RPMI7951 (cell line): ENCODE measurements at places on chromosomes 3 and 15.

DNA sequence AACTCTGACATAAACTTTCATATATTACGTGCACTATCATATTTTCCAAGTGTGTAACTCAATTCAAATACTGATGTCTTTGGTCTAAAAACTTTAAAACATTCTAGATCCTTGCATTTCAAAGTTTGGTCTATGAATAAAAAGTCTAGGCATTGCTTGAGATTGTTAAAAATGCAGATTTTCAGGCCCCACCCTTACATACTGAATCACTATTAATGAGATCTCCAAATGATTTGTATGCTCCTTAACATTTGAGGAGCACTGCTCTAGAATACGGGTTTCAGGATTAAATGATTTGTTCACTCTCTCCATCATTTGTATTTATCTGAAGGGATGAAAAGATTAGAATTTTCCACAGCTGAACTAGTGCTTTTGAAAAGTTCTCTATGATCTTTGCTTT lies 202.9 kb downstream of the KBTBD8 start:
- no peak for DNase-seq

- no peak for DNase-seq
Measured at GRCh38 chr3:64830681-64831080, 142.9 kb upstream of the ADAMTS9 start.

DNA sequence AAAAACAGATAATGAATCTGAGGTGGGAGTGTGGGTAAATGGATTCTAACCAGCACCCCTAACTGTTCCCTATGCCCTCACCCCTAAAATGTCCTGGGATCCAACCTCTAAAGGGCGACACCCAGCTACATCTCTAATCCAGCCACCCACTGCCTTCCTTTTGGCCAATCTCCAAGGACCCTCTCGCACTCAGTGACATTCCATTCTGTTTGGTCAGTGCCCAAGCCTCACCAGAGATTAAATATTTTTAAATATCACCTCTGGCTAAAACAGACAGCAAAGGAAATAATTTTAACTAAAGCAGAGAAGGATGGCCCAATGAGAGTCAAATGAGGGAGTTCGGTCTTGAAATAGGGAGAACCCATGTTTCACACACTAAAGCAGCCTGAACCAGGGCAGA lies 19.9 kb upstream of the SCN10A start:
- DNase-seq = peak; percentile 60

DNA sequence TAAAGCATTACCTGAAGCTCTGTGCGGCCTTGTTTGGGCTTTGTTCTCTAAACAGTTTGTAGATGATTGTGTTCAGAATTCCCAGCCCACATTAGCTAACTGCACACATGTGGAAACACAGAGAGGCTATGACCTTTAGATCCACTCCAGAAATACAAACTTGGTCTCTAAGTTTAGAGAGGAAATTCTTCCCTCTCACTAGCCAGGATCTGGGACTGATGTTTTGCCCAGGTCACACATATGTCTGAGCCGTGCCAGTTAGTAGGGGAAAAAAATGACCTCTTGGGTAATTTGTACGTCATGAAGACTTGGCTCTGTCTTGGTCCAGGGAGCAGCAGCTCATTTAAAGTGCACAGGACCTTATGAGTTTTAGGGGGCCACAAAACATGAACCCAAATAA lies 223.1 kb downstream of the RBMS3 start:
- DNase-seq = no peak

- no peak for DNase-seq
Measured at GRCh38 chr3:50972029-50972428, 297.3 kb downstream of the DOCK3 start.

GRCh38 chr15:42832576-42832975 lies 88.0 kb downstream of the TTBK2 start:
- DNase-seq = peak; percentile 39

- DNase-seq = no peak
Measured at GRCh38 chr3:162740941-162741596, 1244.5 kb downstream of the OTOL1 start.

- no peak for DNase-seq
Measured at GRCh38 chr3:112013784-112014143, 15.0 kb downstream of the TAGLN3 start.

GRCh38 chr3:195542316-195542697 lies 818 bp downstream of the PPP1R2 start:
- no peak for DNase-seq

GRCh38 chr15:70636540-70637165 lies 126.7 kb downstream of the UACA start:
- peak; percentile 40 for DNase-seq

- no peak for DNase-seq
Measured at GRCh38 chr15:89963301-89964231, 37.6 kb upstream of the ZNF710 start.

DNA sequence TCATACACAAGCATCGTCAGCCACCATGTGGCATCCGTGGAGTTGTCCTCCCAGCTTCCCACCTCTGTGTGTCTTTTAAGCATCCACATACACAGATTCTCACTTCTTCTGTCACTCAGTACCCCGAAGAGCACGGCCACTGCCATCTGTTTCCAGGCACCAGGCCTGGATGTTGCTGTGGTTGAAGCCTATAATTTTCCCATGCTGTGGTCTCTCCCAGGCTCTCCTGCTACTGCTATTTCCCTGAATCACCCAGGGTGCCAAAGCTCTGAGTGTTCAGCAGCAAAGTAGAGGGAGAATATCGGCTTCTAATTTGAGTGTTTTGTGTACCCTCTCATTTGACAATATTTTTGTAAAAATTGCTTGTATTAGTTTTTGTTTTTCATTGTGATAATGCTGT lies 265.7 kb downstream of the DIPK2A start:
- DNase-seq = no peak

DNA sequence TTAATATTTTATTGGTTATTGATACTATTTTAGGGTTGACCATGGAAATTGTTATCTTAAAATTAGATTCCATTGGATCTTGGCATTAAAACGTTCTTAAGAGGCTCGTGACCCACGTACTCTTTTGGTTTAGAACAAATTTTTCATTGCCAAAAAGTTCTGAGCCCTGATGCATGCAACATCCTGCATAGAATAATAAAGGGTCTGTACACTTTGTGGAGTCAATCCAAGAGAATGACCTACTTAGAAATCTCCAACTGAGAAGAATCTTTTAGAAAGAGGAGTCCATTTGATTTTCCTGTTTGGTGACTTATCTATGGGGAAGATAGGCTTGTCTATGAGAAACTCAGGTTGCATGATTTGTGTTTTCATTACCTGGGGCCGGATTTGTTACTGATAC lies 404.2 kb upstream of the RGMA start:
- DNase-seq = no peak

GRCh38 chr3:177424521-177424920 lies 227.2 kb upstream of the TBL1XR1 start:
- no peak for DNase-seq

DNA sequence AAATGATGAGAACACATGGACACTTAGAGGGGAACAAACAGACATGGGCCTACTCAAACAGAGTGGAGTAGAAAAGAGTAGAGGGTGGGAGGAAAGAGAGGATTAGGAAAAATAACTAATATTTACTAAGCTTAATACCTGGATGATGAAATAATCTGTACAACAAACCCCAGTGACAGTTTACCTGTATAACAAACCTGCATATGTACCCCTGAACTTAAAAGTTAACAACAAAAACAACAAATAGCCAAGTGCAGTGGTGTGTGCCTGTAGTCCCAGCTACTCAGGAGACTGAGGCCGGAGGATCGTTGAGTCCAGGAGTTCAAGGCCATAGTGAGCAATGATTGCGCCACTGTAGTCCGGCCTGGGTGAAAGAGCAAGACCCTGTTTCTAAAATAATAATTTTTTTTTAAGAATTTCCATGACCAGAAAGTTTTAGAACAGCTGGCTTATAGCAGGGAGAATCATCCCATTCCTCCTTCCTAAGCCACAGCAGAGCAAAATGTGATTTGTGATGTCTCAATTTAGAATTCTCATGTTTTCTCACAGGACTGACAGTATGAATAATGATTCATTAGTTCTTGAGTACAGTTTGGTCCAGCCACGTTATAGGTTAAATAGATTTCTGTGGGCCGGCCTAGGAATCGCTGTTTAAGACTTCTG lies 150.0 kb downstream of the ZNF609 start:
- DNase-seq = no peak

DNA sequence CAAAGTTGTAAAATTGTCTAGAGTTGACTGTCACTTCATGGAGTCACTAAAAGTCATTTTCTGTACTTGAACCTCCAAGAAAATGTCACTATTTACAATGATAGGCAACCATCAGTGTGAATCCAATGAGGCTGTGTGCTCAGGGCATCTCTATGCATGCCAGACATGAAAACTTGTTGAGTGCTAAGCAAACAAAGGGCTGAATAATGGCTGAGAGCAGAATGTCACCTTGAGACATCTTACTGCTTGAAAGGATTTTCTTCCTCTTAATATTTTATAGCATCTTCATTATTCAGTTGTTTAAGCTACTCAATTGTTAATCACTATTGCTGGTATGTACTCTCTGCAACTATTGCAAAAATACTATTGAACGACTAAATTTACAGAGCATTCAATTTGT lies 184.7 kb downstream of the PLCH1 start:
- DNase-seq = no peak

- DNase-seq = no peak
Measured at GRCh38 chr3:99997293-99997692, 117.0 kb downstream of the FILIP1L start.

DNA sequence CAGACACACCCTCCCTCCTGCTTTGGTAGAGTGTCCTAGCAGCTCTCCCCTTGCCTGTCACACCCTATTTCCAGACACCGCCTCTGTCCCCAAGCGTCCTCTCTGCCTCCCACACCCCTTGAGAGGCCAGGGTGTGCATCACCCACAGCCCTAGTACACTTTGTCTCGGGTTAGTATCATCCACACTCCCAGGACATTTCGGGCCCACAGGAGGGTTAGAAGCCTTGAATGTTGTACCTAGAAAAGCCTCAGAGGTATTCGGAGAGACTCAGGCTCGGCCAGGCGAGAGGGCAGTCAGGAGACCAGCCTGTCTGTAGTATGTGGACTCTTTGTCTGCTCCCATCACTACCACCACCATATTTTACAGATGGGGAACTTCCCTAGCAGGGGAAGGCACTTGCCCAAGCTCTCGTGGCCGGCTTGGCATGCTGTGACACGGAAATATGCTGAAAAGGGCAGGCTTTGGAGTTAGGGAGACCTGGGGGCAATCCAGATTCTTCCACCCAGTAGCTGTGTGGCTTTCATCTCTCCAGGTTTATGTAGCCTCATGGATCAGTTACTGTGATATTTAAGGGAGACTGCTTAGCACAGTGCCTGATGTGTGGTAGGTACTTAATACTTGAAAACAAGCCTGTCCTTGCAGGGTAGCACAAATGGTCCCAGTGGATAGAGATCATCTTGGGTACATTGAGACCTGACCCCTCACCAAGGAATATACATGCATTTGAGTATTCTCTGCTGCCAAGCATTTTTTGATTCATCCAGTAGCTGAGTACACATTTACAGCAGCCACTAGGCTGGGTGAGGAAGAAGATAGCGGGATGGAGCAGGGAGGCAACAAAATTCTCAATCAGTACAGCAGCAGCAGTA lies 1.4 kb downstream of the TMEM43 start:
- DNase-seq = no peak

DNA sequence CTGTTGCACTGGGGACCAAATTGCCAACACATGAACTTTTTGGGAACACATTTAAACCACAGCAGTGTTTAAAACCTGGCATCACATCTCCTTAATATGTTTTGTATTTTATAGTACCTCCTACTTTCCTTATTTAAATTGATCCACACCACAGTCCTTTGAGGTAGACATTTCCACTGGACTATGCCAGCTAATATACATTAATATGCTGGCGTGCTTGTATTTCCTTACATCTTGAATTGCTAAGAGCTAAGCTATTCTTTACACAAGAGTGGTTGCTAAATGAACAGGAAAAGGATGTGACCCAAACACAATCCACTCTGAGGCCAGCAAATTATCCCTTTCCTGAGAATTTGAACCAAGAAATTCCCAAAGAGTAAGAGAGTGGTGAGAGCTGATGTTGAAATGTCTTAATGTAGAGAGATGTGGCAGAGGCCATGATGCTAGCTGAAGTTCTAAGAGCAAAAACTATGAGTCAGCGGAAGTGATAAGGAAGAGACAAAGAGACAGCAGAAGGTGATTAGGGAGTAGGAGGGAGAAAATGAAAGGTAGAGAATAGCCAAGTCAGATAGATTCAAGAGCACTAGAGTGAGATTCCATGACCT lies 131.2 kb downstream of the CD47 start:
- peak; percentile 15 for DNase-seq

- no peak for DNase-seq
Measured at GRCh38 chr3:177320765-177321247, 123.5 kb upstream of the TBL1XR1 start.

DNA sequence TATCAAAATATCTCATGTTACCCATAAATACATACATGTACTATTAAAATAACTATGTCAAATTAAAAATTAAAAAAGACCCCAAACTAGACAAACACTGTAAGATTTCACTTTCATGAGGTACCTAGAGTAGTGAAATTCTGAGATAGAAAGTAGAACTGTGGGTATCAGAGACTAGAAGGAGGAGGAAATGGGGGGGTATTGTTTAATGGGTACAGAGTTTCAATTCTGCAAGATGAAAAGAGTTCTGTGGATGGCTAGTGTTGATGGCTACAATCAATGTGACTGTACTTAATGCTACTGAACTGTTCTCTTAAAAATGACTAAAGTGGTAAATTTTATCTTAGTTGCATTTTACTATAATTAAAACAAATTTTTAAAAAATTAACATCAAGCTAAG lies 36.6 kb downstream of the RFX7 start:
- no peak for DNase-seq

GRCh38 chr3:100810671-100811070 lies 101.4 kb downstream of the TFG start:
- peak; percentile 7 for DNase-seq

GRCh38 chr3:169835533-169835932 lies 22.8 kb upstream of the LRRC34 start:
- no peak for DNase-seq

DNA sequence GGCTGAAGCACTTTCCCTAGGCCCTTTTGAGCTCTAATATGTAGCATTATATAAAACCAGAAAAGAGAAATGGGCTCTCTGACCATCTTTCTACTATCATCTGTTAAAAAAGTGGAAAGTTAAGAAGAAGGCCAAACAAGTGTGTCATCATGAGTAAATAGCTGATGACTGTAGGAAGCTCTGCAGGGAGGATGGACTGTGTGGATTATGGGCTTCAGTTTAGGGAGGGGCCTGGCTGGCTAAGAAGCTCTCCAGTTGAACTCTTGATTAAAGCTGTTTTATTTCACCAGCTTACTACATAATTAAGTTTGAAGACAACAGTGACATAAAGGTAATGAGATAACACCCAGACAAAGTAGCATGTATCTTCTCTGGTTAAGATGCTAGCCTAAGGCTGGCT lies 30.6 kb downstream of the INTS14 start:
- peak; percentile 34 for DNase-seq

GRCh38 chr3:106728315-106729098 lies 648.7 kb upstream of the CCDC54 start:
- DNase-seq = peak; percentile 97

DNA sequence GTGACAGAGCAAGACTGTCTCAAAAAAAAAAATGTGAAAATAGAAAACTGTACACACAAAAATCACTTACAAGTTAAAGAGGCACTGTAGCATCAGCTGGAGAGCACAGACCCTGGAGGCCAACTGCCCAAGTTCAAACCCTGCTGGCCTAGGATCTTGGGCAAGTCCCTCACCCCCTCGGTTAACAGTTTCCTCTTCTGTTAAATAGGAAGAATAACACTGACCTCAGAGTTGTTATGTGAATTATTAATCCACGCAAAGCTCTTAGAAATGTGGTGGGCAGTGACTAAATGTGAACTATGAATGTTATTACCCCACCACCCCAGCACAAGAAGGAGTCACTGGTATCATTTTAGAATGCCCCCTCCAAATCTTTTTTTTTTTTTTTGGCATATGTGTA lies 11.2 kb downstream of the CIB1 start:
- DNase-seq = no peak

GRCh38 chr3:14480207-14481017 lies 59.7 kb downstream of the GRIP2 start:
- DNase-seq = peak; percentile 40
